ENCODE measurements at places on chromosomes 3 and 15.
A peak's percentile ranks its signal among the peaks of the same experiment; 100 is the strongest.

- no peak for DNase-seq
These were observed 214.1 kb upstream of the CTNNB1 start for GRCh38 chr3:40985195-40985594.

- DNase-seq, result no peak
These were observed 113.7 kb upstream of the RPL32 start for GRCh38 chr3:12954891-12955650.

- DNase-seq, result peak; percentile 56
These were observed at the start of gene DNAJA4 for GRCh38 chr15:78264304-78265136. Gene DNAJA4, plus strand, starts transcription at chr15:78264562. Its CDS starts 202 bp downstream, at chr15:78264764.

DNA sequence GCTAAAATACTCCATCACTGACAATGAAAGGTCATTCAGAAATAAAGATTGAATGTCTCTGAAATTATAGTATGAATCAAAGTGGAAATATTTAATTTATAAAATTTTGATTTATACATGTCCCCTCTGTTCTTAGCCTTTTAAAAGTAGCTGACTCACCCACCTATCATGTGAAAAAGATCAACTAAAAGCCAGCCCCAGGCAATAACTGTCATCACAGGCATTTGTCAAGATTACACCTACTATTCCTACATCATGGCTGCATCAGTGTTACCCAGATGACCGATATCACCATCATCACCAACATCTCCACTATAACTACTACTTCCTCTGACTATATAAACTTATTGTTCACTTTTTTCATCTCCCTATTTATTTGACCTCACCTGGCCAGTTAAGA lies 14.3 kb upstream of the PIK3R4 start:
- DNase-seq, result no peak

DNA sequence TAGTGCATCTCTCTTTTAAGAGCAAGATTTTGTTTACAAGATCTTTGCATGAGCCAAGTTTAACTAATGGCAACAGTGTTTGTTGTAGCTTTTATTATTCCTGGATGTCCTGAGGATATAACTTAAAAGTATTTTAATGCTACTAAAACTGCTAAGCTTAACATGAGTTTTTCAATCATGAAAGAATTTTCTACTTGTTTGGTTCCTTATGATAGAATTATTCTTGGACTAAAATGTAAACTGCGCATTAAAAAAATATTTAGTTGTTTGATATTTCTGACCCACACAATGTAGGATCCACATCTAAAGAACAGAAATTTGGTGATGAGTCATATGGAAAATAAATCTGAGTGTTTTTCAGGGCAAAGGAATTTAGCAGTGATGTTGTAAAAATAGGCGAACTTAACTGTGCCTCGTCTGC lies 70.8 kb downstream of the RAP2B start:
- peak; percentile 22 for DNase-seq

GRCh38 chr15:66080717-66081398 lies 172.7 kb downstream of the MEGF11 start:
- DNase-seq, result no peak

- DNase-seq, result no peak
These were observed 108.7 kb downstream of the MYO9A start for GRCh38 chr15:72009222-72009621.

GRCh38 chr3:180335050-180335449 lies 266.9 kb upstream of the TTC14 start:
- DNase-seq, result no peak

GRCh38 chr3:69212411-69213160 lies 90.2 kb upstream of the LMOD3 start:
- DNase-seq, result no peak

DNA sequence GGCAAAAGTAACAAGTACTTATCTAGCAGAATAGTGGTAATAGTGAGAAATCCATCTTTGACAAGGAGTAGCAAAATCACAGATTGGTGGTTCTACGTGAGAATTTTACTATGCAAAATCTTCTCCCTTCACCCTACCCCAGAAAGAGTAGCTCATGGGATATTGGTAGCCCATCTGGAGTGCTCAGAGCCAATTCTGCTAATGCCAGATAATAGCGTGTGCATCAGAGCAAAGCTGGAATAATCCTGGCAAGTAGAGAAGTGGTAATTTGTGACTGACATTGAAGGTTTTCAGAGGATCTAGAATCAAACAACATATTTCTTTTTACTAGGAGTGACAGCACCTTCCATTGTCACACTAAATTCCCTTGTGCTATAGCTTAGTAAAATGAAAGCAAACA lies 192.9 kb downstream of the ZBBX start:
- DNase-seq, result no peak

DNA sequence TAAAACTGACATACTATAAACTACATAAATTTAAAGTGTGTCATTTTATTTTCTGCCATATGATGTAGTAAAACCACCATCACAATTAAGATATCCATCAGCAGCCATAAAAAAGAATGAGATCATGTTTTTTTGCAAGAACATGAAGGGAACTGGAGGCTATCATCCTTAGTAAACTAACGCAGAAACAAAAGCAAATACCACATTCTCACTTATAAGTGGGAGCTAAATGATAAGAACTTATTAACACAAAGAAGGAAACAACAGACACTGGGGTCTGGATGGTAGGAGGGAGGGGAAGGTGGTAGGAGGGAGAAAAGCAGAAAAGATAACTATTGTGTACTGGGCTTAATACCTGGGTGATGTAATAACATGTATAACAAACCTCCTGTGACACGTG lies 24.6 kb downstream of the CCDC14 start:
- no peak for DNase-seq

DNA sequence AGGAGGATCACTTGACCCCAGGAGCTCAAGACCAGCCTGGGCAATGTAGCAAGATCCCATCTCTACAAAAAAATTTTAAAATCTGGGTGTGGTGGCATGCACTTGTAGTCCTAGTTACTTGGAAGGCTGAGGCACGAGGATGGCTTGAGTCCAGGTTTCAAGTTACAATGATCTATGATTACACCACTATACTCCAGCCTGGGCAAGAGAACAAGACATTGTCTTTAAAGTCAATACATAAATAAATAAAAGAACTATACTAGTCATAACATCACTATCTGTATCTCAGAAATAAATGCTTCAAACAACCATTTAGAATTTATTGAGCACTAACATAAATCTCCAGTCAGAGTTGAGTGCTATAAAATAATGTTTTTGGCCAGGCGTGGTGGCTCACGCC lies 8.5 kb upstream of the PHLDB2 start:
- no peak for DNase-seq

- DNase-seq, result peak; percentile 16
These were observed 45.0 kb downstream of the GPR176 start for GRCh38 chr15:39874890-39875549.

DNA sequence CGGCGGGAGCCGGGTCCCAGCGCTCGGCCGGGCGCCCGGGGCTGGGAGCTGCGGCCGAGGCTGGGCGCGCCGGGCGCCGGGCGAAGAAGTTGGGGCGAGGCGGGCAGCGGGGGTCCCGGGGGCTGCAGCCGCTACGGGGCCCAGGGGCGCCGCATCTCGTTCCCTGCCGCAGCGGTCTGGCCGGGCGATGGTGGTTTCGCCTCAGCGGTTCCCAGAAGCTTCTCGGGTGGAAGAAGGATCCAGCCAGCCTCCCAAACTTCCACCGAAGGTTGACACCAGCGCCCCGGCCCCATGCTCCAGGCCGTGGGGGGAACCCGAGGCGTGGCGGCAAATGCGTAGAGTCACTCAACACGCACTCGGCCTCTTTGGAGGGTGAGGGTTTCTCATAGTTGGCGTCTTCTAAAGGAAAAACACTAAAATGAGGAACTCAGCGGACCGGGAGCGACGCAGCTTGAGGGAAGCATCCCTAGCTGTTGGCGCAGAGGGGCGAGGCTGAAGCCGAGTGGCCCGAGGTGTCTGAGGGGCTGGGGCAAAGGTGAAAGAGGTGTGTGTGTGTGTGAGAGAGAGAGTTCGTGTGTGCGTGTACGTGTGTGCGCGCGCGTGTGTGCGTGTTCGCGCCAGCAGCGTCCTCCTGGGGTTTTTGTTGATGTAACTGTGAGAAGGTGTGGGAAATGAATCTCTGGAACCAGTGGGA lies 940 bp downstream of the BOC start:
- peak; percentile 45 for DNase-seq
